ENCODE measurements at places on chromosomes 2 and 18.

- DNase-seq: no peak
Observed at GRCh38 chr2:142617461-142617860, 260.0 kb upstream of the KYNU start.

- no peak for DNase-seq
Observed at GRCh38 chr2:1632002-1632348, 112.3 kb downstream of the PXDN start.

DNA sequence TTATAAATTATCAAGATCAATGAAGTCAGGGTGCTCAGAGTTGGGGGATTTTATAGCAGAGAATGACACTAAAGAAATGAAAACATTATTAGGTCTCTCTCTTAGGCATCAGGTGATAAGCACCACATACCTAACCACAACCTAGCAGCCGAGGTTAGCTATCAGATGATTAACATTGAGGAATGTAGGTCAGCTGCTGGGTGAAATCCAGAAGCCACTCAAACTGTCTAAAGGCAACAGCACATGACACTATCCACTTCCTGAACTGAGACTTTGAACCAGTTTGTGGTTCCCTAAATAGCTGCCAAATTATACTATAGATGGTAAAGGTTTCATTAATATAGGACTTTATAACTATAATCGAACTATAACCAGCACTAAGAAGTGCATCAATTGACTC lies 4.7 kb downstream of the EPG5 start:
- DNase-seq: no peak

DNA sequence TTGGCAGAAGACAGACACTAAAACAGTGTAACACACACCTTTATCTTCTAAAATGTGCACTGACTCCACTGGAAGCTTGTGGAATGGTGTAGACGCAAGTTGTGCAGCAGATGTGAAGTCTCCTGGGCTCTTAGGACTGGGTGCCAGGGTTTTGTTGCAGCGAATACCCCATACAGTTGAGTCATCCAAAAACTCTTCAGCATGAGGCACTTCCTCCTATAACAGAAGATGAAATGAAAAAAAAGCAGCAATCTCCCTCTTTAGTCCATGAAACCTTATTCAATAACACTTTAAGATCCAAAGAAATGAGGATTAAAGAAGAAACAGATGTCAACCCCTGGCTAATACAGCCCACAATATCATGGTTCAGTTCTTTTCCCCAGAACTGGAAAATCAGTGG lies 22.2 kb downstream of the BUB1 start:
- DNase-seq: no peak

DNA sequence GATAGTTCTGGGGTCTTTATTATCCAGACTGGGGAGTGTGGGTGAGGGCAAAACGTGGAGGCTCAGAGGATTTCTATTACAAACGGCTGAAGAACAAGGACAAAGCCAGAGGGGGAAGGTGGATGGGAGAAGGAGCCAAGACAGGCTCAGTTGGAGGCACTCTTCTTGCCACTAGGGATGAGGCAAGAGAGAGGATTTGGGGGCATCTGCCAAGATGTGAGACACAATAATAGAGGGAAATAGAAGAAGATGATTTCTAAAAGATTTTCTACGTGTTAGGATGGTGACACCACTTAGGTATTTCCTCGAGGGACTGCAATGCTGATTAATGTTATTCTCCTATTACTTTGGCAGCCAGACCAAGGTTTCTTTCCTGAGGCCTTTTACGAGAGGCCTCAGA lies 71.8 kb downstream of the APOB start:
- no peak for DNase-seq
